ENCODE measurements at places on chromosomes 5 and 9.

- no peak overlapping the region for H3K27ac ChIP-seq
- H3K36me3 ChIP-seq: no peaks in the 10 kb centered on the region
- H3K4me3 ChIP-seq: no peak overlapping the region
- no peak for DNase-seq
- H3K27me3 ChIP-seq: no peaks in the 10 kb centered on the region
These were observed 28.0 kb upstream of the ENHO start for GRCh38 chr9:34550681-34551270.

GRCh38 chr5:17330386-17330785 lies 113.0 kb downstream of the BASP1 start:
- no peaks in the 10 kb centered on the region for H3K36me3 ChIP-seq
- H3K27me3 ChIP-seq: no peaks in the 10 kb centered on the region
- no peak overlapping the region for H3K4me3 ChIP-seq
- peak; percentile 72 for DNase-seq

- H3K36me3 ChIP-seq: no peaks in the 10 kb centered on the region
- no peak overlapping the region for H3K4me3 ChIP-seq
- no peaks in the 10 kb centered on the region for H3K4me1 ChIP-seq
- no peak overlapping the region for H3K27ac ChIP-seq
- no peaks in the 10 kb centered on the region for H3K27me3 ChIP-seq
These were observed 233.4 kb upstream of the KLF4 start for GRCh38 chr9:107723015-107723414.

GRCh38 chr9:86202338-86202882 lies 57.0 kb downstream of the C9orf153 start:
- peak; percentile 25 for DNase-seq
- no peaks in the 10 kb centered on the region for H3K4me1 ChIP-seq
- no peaks in the 10 kb centered on the region for H3K36me3 ChIP-seq
- H3K27ac ChIP-seq: no peak overlapping the region
- no peaks in the 10 kb centered on the region for H3K27me3 ChIP-seq
- no peak overlapping the region for H3K4me3 ChIP-seq

GRCh38 chr5:8844206-8844605 lies 701.7 kb downstream of the SEMA5A start:
- H3K36me3 ChIP-seq: no peaks in the 10 kb centered on the region
- no peak overlapping the region for H3K27ac ChIP-seq
- DNase-seq: no peak
- no peaks in the 10 kb centered on the region for H3K4me1 ChIP-seq
- no peaks in the 10 kb centered on the region for H3K27me3 ChIP-seq
- H3K4me3 ChIP-seq: no peak overlapping the region

GRCh38 chr5:175457466-175457865 lies 13.5 kb upstream of the DRD1 start:
- peaks cover 5% of the 10 kb centered on the region for H3K4me1 ChIP-seq
- no peak overlapping the region for H3K27ac ChIP-seq
- H3K36me3 ChIP-seq: no peaks in the 10 kb centered on the region
- H3K27me3 ChIP-seq: no peaks in the 10 kb centered on the region
- H3K4me3 ChIP-seq: no peak overlapping the region

GRCh38 chr5:139664086-139664693 lies 16.0 kb downstream of the CXXC5 start:
- no peak overlapping the region for H3K27ac ChIP-seq
- H3K27me3 ChIP-seq: no peaks in the 10 kb centered on the region
- peaks cover 41% of the 10 kb centered on the region for H3K36me3 ChIP-seq

- H3K27me3 ChIP-seq: no peaks in the 10 kb centered on the region
- no peaks in the 10 kb centered on the region for H3K4me1 ChIP-seq
- H3K36me3 ChIP-seq: no peaks in the 10 kb centered on the region
- H3K4me3 ChIP-seq: no peak overlapping the region
- H3K27ac ChIP-seq: no peak overlapping the region
These were observed 166.9 kb downstream of the SNCAIP start for GRCh38 chr5:122478741-122479442.

- H3K36me3 ChIP-seq: no peaks in the 10 kb centered on the region
- DNase-seq: peak; percentile 29
- H3K27me3 ChIP-seq: no peaks in the 10 kb centered on the region
- H3K4me3 ChIP-seq: no peak overlapping the region
- no peak overlapping the region for H3K27ac ChIP-seq
These were observed 87.4 kb upstream of the CDH10 start for GRCh38 chr5:24732184-24732583.

- H3K4me3 ChIP-seq: no peak overlapping the region
- DNase-seq: no peak
- H3K27me3 ChIP-seq: no peaks in the 10 kb centered on the region
- H3K36me3 ChIP-seq: no peaks in the 10 kb centered on the region
These were observed 695.0 kb downstream of the DTWD2 start for GRCh38 chr5:118293378-118293777.

- H3K4me1 ChIP-seq: peaks cover 3% of the 10 kb centered on the region
- no peak for DNase-seq
- no peaks in the 10 kb centered on the region for H3K36me3 ChIP-seq
- peak overlapping the region; percentile 90 for H3K4me3 ChIP-seq
These were observed 426 bp downstream of the FAM114A2 start for GRCh38 chr5:154038261-154038706.

DNA sequence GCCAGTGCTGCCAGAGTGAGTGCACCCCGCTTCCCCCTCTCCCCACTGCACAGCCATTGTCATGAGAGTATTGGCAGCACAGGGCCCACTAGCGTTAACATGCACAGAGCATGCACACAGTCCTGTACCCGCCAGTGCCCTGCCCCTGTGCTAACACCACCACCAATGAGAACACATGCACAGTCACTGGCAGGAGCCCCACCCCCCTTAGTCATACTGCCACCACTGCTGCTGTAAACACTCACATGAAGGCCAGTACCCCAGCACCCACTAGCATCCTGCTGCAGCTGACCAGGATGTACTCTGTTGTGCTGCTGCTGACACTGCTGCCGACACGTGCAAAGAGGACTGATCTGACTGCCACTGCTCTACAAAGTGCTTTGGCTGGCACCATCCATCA lies 19.5 kb upstream of the RANBP6 start:
- no peaks in the 10 kb centered on the region for H3K4me1 ChIP-seq
- no peaks in the 10 kb centered on the region for H3K27me3 ChIP-seq
- H3K27ac ChIP-seq: no peak overlapping the region
- H3K36me3 ChIP-seq: no peaks in the 10 kb centered on the region
- no peak overlapping the region for H3K4me3 ChIP-seq

DNA sequence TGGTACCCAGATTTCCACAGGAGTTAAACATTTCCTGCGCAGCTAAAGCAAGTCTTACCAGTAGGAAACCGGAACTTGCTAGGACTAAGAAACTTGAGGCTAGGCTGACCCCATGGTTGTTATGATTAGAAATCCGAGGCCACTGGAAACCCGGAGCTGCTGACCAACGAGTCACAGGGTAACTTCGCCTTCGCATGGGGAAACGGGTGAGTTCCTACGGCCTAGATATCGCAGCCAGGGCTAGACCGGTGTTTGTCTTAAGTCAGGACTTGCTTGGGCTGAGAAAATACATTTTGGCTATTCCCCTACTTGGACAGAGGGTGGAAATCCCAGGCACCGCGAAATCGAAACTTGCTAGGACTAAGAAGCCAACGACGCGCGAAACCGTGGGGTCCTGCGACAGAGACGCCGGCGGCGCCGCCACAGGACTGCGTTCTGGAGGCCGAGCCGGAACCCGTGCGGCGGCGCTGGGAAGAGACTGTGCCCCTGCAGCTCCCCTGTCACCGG lies 1.6 kb upstream of the ANXA2R start:
- peaks cover 29% of the 10 kb centered on the region for H3K4me1 ChIP-seq
- H3K4me3 ChIP-seq: peak overlapping the region; percentile 61
- H3K36me3 ChIP-seq: no peaks in the 10 kb centered on the region
- peak; percentile 80 for DNase-seq
- H3K27me3 ChIP-seq: peaks cover 62% of the 10 kb centered on the region

DNA sequence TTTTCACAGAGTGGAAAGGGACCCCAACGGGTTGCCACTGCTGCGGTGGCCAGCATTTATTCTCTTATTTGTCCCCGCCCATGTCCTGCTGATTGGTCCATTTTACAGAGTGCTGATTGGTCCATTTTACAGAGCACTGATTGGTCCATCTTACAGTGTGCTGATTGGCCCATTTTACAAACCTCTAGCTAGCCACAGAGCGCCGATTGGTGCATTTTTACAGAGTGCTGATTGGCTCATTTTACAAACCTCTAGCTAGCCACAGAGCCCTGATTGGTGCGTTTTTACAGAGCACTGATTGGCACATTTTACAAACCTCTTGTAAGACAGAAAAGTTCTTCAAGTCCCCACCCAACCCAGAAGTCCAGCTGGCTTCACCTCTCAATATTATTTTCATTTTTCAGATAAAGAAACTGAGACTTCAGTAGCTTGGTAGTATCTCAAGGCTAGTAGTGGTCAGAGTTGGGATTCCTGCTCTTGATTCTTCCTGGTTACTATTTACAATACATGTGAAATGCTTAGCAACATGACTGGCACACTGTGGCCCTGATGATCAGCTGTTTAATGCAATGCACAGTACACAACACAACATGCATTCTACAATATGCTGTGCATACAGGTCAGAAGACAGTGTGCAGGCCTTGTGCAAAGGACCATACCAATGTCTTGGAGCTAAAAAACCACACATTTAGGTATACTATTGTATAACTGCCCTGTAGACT lies 63.6 kb upstream of the BOD1 start:
- no peaks in the 10 kb centered on the region for H3K27me3 ChIP-seq
- no peak for DNase-seq
- H3K4me3 ChIP-seq: no peak overlapping the region

DNA sequence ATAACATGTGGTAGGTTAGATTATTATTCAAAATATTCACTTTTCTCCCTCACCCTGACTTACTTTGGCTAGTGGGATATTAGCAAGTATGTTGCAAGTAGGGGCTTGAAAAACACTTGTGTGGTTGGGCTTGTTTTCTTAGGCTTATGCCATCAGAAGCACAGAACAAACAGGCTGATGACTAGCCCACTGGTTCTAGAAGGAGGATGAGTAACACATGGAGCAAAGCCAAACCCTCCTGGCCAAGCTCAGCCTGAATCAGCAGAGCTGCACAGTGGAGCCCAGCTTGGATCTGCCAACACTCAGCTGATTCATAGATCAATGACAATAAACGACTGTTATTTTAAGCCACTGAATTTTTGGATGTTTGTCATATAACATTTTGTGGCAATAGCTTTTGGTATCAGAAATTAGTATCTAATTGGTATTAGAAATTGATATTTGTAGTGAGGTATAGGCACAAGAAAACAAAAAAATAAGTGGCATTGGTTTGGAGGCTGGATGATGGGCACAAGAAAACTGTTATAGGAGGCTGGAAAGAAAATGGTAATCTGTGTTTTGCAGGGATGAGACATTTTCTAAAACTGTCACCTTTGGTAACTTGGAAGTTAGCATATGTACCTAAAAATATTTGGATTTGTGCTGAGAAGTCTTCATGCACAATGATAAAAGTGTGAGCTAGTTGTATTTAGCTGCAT lies 46.1 kb upstream of the ZBED3 start:
- peak; percentile 2 for DNase-seq
- no peak overlapping the region for H3K27ac ChIP-seq
- no peaks in the 10 kb centered on the region for H3K4me1 ChIP-seq

GRCh38 chr5:119629339-119629738 lies at the start of gene FAM170A:
FAM170A (plus strand) TSS chr5:119629558; CDS start chr5:119629769, 211 bp downstream.
- no peak within 1 kb of the TSS for H3K4me3 ChIP-seq
- no peak for DNase-seq
- H3K4me1 ChIP-seq: no peaks in the 10 kb centered on the region
- H3K36me3 ChIP-seq: no peaks in the 10 kb centered on the region

GRCh38 chr9:73916016-73916673 lies 581.0 kb upstream of the RORB start:
- no peaks in the 10 kb centered on the region for H3K36me3 ChIP-seq
- H3K27me3 ChIP-seq: no peaks in the 10 kb centered on the region
- peak; percentile 4 for DNase-seq
- no peaks in the 10 kb centered on the region for H3K4me1 ChIP-seq

DNA sequence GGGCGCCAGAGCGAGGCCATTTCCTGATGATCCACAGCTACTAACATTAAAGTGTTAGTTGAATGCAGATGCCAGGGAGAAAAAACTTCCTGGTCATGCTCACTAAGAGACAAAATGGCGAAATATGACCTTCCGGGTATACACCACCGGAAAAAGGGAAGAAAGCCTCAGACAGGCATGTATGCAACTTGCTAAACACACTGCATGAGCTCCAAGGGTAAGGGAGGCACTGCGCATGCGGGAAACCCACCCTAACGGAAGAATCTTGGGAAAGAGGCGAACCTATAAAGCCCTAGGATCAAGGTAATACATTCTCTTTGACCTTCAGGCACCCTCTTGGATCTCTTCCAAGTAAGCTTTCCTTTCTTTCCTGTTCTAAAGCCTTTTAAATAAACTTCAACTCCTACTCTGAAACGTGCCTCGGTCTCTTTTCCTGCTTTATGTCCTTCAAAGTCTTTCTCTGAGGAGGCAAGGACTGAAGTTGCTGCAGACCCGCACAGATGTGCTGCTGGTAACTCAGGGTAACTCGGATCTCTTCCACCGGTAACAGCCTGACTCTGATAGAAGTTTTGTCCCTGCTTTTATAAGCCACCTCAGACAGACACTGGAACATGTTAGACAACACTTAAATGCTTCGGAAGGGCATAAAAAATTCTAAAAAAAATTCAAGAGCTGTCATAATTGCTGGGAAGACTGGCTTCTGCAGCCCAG lies 64.9 kb downstream of the DTWD2 start:
- H3K27me3 ChIP-seq: no peaks in the 10 kb centered on the region
- no peaks in the 10 kb centered on the region for H3K4me1 ChIP-seq
- no peaks in the 10 kb centered on the region for H3K36me3 ChIP-seq
- no peak overlapping the region for H3K27ac ChIP-seq
- H3K4me3 ChIP-seq: no peak overlapping the region

- H3K4me3 ChIP-seq: peak overlapping the region; percentile 80
- H3K36me3 ChIP-seq: no peaks in the 10 kb centered on the region
- peaks cover 14% of the 10 kb centered on the region for H3K4me1 ChIP-seq
These were observed 1.2 kb upstream of the GRK6 start for GRCh38 chr5:177425196-177425800.

DNA sequence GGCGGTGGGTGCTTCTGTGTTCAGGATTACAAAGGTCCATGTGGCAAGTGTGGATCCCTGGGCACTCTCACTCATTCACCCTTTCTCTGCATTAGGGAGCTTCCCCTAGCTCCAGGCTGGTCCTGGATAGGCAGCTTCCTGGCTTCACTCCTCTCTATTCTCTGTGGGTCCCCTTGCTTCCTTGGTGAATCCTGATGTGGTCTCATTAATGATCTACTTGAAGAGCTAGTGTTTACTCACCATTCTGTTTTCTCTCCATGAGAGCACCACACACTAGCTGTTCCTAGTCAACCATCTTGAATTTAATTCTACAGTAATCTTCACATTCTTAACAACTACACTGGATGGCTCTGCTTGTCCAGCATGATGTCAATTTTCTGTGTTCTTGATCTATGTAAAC lies 90.0 kb upstream of the PLPPR1 start:
- DNase-seq: no peak
- H3K27ac ChIP-seq: no peak overlapping the region
- H3K36me3 ChIP-seq: no peaks in the 10 kb centered on the region
- H3K27me3 ChIP-seq: no peaks in the 10 kb centered on the region
- H3K4me1 ChIP-seq: no peaks in the 10 kb centered on the region

DNA sequence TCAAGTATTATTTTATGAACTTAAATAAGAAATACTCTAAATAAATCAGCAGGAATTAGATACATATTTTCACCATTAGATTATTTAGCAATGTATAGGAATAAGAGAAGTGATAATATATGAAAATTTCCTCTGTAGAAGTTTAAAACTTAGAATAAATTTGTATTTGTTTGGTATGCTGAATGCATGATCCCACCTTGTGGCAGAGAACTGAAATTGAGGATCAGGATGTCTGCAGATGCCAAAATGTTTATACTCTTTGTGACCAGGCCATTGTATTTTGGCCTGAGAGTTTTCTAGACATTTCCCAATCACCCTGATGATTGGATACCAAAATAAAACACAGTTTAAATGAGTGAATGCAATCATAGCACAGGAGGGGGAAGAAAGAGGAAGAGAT lies 6.3 kb downstream of the TYRP1 start:
- H3K4me3 ChIP-seq: no peak overlapping the region
- no peaks in the 10 kb centered on the region for H3K36me3 ChIP-seq
- no peak for DNase-seq
- no peaks in the 10 kb centered on the region for H3K27me3 ChIP-seq

Data from trophoblast cell (in vitro differentiated cells and primary cell).